ENCODE measurements at places on chromosomes 7 and 10. TPM values are rescaled to one million over a fixed set of nuclear protein-coding genes. Genes with fewer than 3 reads are reported as not detected.
A peak's percentile ranks its signal among the peaks of the same experiment; 100 is the strongest.

GRCh38 chr10:116147147-116147905 lies 125.7 kb downstream of the GFRA1 start:
- no peak for DNase-seq

Gene UBE2D1
- 16.8 TPM for total RNA-seq

Gene NEURL1
- total RNA-seq, result 0.36 TPM

Gene MMP21
- total RNA-seq, result 0.31 TPM

GRCh38 chr7:27520815-27521790 lies 141.6 kb downstream of the HIBADH start:
- DNase-seq, result peak; percentile 64

Gene CRTAC1
- 23.0 TPM for total RNA-seq

DNA sequence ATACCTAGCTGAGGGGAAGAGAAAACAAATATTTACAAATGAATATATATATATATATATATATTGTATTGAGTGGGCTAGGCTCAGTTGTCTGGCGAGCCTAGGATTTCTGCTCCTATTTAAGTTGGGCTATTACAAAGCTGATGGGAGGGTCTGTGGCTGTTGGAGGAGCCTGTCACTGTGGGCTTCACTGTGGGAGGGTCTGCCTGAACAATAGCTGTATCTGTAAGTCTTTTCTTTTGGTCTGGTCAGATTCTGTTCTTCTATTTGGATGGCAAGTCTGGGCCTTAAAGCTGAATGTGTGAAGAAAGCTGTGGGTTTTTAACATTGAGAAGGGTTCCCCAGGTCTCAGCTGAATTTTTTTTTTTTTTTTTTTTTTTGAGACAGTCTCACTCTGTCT lies 220.6 kb upstream of the LYZL1 start:
- DNase-seq, result no peak

GRCh38 chr7:102255501-102255900 lies 31.2 kb upstream of the SH2B2 start:
- DNase-seq, result no peak

All from sciatic nerve (tissue), 2 donors.